SK-N-SH treated with all-trans-retinoic acid at 6 μM for 48 hours (cell line): ENCODE measurements at places on chromosomes 3 and 15.
A peak's percentile ranks its signal among the peaks of the same experiment; 100 is the strongest.

DNA sequence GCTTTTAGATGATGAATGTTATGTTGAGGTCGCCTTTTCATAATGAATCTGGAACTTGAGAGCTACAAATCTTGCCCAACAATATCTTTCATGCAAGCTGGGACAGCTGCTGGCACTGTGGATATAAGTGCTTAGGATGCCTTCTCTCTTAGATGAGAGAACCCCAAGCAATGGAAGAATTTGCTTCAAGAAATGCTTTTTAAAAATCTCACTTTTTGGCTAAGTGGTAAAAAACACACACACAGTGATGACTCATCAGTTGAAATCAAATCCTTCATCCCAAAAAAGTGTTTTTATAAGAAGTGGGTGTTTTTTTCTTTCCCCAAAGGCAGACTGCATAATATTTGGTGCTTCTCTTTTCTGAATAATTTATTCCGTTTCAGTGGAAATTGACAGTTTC lies 38.4 kb upstream of the GALNT15 start:
- ATAC-seq, result peak; percentile 40

- ATAC-seq, result peak; percentile 20; the same call in 2 of the 3 replicates
Observed at GRCh38 chr3:66270701-66271100, 49.9 kb downstream of the SLC25A26 start.

GRCh38 chr15:80483725-80484161 lies 79.6 kb downstream of the ARNT2 start:
- no peak for ATAC-seq

GRCh38 chr15:24955531-24955921 lies 739 bp downstream of the SNRPN start:
- peak; percentile 24 for ATAC-seq

DNA sequence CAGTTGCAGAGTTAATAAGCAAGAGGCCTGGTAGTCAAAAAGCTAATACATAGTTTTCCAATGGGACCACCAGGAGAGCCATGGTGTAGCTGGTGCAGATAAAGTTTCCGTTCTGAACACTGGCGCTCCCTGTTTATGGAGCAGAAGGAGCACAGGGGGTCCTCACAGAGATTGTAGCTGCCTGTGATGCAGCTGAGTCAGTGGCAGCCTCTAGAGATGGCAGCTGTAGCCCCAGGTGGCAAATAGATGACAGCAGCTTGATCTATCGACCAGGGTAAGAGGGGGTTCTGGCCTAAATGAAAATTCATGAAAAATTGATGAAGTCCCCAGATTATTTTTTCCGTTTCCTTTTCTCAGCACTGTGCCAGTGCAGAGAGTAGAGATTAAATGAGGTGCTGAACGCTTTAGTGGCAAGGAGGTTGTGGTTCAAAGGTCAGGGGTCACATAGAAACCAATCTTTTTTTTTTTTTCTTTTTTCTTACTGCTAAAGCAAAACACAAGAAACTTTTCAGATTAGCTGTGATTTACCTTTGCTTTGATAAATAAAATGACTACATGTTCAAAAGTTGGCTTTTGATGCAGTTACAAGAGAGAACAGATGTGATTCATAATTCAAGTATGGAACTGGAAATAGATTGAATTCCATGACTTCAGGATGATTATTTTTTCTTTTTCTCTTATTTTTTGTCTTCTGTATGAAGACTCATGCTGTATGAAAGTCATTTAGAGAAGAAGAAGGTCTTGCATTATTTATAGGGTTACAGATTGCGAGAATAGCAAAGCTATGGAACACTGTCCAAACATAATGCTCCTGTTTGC lies 63.3 kb downstream of the ROBO2 start:
- no peak for ATAC-seq

DNA sequence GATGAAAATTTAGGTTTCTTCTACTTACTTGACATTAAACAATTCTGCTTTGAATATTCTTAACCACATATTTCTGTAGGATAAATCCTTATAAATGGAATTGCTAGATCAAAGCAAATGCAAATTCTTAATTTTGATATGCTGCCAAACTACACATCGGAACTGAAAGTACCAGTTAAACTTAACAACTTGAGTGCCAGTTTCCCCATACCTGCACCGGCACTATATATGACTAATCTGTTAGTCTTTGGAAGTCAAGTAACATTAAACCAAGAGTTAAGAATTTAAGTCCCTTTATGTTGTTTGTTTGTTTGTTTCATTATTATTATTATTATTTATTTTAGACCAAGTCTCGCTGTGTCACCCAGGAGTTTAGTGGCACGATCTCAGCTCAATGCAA lies 103.9 kb upstream of the AKAP13 start:
- ATAC-seq, result no peak

GRCh38 chr15:61200626-61201025 lies 28.5 kb downstream of the RORA start:
- peak; percentile 26; the same call in 1 of the 3 replicates for ATAC-seq
